D721Med (cell line): ENCODE measurements at places on chromosomes 1 and 21.

DNA sequence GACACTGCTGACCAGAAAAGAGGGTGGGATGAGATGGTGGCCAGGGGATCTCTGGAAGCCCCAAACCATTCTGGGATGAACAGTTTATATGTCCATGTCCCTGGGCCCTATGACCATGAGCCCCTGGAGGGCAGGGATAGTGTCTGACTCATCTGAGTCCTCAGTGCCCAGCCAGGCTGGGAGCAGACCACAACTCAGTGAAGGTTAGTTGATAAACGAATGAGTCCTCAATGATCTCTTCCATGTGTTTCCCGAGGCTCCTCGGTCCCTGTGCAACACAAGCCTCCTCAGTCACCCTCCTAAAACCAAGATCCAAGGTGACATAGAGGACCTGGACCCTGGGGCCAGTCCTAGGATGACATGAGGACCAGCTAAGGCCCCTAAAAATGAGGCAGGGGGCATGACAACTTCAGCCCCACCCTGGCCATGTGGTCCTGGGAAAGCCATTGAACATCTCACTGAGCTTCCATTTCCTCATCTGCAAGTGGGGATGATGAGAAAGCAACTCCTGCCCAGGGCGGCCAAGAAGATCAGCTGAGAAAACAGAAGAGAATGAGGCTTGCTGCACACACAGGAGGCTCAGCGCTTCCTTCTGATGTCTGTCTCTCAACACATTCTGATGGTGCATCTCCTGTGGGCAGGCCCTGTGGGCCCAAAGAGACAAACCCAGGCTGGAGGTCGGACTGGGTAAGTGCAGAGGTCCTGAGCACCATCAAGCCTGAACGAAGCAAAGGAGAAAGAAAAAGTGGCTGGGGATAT is 86.3 kb downstream of the GLIS1 start:
- no peak for DNase-seq

DNA sequence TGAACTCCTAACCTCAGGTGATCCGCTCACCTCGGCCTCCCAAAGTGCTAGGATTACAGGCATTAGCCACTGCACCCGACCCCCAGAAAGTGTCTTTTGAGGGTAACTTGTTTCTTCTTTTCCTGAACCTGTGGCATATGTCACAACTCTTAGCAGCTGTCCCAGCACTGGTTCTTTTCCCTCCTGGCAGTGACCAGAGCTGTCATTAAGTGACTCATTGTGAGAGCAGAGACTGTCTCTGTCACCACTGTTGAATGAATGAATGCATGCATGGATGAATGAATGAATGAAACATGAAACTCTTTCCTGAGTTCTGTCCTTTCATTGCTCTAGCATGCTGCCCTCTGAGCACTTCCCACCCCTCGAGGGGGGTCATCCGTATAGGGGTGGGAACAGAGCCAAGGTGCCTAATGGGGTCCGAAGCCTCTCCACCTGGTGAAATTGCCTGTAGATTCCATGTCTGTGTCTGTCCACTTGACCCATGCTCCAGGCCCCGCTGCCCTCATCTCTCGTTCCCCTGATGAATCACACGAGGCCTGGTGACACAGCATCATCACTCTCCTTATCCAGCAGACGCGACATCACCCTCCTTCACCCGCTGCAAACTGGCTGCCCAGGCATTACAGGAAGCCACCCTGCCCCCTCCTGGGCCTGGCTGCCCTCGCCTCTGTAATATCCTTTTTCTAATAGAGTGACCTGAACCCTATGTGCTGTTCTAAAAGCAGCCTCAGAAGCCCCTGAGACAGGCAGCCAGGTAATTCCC is 75.0 kb downstream of the IGSF21 start:
- no peak for DNase-seq

- no peak for DNase-seq
Observed at GRCh38 chr1:241677201-241677600, 25.1 kb downstream of the WDR64 start.

DNA sequence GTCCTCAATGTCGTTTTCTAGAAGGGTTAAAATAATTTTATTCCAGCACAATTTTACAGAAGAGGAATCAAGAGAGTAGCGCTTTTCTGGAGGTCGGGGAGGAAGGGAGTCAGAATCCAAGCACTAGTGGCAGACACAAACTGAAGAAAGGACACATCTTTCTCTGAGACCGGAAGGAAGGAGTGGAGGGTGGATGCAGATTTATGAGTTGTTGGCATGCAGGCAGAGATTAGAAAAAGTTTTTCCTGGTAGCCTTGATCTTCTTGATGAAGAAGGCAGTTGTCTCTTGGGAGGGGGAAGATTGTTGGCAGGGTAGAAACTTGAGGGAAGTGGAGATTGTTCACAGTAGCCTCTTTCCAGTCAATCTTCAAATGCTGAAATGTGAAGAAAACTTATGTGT is 149.8 kb downstream of the PAPPA2 start:
- no peak for DNase-seq

DNA sequence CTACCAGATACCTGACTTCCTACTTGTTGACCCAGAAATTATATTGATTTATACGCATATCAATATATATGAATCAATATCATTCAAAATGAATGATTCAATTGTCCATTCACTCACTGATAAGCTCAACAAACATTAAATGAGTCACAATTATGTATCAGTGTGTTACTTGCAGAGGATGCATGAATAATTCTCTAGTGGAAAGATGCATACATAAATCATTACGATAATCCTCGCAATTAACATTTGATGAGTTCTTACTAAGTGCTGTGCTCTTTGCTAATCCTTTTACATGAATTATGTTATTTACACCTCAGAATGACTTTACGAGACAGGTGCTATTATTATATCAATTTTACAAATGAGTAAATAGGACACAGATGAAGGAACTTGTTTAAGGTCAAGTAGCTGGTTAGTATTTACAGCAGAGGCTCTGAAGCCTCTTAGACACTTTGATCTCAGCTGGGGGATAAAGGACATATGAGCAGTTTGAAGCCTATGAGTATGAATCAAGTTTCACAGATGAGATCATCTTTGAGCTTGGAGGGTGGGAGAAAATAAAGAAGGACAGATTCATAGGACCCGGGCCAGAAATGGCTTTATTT is 112.8 kb upstream of the ADAMTS5 start:
- no peak for DNase-seq
